ENCODE measurements at places on chromosomes 2 and 18. TPM values are rescaled to one million over a fixed set of nuclear protein-coding genes. Genes with fewer than 3 reads are reported as not detected.

Gene MARS2
- 8.7 TPM for total RNA-seq

- DNase-seq = no peak
Observed at GRCh38 chr18:6980363-6980762, 137.2 kb downstream of the LAMA1 start.

GRCh38 chr2:82428251-82428650 lies 2030.8 kb downstream of the SUCLG1 start:
- DNase-seq = no peak

DNA sequence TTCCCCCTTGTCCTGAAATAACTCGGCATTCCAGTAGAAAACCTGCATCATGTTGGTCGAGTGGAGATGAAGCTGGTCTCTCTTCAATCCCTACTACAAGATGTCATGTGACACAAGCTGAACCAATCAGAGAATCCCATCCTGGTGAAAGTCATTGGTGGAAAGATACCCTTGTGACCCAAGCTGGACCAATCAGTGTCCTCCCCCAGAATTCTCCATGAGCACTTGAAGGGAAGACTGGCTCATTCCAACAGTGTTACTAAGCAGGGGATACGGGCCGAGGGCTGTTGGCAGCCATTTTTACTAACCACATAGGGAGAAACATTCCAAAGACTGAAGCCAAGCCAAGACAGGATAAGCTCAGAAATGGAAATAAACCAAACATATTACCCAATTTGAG lies 298.3 kb downstream of the ICOS start:
- no peak for DNase-seq

GRCh38 chr2:100894105-100894795 lies 74.3 kb downstream of the NPAS2 start:
- no peak for DNase-seq

Data from umbilical cord (tissue), 2 donors.